ENCODE measurements at places on chromosomes 4 and X.

- no peak for DNase-seq
These were observed 38.2 kb downstream of the CHST7 start for GRCh38 chrX:46611658-46612362.

GRCh38 chr4:144288011-144288903 is 147.7 kb upstream of the GYPA start:
- DNase-seq = no peak

DNA sequence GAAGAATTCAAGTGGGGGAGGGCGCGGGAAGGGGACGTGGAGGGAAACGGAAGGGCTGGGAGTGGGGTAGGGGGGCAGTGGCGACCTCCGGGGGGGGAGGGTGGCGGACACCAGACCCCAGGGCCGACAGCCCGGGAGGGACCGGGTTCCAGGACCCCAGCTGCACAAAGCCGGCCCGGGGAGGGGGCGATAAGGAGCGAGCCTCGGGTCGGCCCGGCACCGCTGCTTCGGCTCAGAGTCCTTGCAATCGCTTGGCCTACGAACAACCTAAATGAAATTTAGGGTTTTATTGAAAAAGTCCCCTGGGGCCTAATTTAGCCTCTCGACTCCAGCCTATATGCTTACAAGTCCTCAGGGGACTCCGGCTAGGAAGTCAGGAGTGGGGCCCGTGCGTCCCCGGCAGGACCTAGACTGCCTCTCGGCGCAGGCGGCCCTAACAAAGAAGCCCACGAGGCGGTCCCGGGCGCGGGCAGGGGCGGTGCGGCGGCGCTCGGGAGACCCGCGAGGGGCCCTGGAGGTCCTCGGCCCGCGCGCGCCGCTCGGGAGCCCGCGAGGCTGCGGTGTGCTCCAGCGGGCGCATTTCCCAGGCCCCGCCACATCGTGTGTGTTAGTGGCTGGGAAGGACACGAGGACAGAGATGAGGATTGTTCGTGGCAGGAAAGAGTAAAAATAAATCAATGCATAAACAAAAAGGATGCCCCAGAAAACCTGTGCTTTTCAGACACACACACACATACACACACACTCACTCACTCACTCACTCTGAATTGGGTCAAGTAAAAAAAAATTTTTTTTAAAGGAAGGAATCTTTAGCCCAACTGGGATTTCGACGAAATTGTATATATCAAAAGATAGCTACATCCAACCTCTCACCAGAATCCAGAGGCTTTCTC is 70.0 kb downstream of the MGST2 start:
- DNase-seq = no peak

DNA sequence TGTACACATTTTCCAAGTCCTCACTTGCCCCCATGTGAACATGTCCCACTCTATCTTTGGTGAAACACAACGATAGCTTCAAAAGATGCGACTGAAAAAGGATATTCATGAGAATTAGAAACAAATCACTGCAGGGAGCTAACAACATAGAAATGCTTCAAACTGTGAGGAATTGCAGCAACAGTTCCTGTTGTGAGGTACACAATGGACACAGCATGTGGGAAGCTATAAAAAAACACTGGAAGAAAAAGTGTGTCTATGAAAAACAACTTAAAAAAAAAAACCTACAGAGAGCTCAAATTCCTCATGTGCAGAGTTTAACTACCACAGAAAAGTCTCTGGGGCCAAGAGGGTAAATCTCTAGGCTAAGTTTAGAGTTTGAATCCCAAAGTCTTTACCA is 51.6 kb upstream of the BLTP1 start:
- no peak for DNase-seq

DNA sequence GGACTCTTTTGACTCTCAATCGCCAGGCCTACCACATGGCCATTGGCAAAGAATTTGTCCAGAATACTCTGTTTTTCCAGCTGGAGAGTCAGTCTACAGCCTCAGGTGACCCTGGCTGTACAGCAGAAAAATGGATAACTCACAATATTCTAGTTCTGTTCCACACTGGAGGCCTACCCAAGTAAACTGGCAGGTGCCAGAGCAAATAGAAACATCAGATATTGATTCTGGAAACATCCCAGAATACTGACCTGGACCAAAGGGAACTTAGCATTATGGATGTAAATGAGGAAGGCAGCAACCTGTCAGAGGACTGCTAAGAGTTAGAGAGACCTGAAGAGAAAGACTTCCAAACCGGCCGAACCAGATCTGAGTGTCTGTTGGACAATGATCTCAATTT is 147.9 kb upstream of the SMAD1 start:
- no peak for DNase-seq

DNA sequence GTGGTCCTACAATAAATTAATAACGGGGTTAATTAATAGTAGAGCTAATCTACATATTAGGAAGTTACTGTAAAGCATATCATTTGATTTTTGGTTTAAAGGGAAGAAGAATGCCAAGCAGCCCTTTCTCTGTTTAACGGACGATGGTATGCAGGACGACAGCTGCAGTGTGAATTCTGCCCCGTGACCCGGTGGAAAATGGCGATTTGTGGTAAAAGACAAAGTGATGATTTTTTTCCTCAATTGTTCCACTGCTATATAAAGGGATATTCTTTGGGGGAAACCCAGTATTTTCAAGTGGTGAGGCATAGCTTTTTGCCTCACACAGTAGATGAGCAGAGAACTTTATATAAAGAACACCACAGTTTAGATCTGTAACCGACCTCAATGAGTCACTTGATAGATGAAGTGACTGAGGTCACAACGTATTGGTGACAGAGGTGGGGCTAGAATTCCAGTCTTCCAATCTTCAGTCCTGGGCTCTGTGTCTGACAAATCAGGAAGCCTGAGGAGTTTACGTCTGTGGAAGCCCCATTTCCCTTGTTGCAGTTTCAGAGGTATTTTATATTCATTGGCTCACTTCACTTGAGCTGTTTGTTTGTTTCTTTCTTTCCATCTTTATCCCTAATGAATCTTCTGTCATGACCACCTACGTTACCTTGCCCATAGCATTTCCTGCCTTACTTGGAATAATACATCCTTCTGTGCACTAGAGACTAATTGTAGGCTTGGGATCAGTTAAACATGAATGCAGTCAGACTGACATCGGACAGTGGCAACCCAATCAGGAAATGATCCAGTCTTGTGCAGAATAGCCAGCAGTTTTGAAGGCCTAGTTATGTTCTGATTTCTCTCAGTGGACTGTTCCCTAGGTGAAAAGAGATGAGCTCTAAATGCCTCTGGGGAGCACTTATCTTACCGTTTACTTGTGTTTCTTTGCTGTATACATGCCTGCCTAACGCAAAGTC is 30.1 kb downstream of the ZRSR2 start:
- no peak for DNase-seq

GRCh38 chr4:76485450-76485849 is 50.4 kb downstream of the SHROOM3 start:
- DNase-seq = no peak

DNA sequence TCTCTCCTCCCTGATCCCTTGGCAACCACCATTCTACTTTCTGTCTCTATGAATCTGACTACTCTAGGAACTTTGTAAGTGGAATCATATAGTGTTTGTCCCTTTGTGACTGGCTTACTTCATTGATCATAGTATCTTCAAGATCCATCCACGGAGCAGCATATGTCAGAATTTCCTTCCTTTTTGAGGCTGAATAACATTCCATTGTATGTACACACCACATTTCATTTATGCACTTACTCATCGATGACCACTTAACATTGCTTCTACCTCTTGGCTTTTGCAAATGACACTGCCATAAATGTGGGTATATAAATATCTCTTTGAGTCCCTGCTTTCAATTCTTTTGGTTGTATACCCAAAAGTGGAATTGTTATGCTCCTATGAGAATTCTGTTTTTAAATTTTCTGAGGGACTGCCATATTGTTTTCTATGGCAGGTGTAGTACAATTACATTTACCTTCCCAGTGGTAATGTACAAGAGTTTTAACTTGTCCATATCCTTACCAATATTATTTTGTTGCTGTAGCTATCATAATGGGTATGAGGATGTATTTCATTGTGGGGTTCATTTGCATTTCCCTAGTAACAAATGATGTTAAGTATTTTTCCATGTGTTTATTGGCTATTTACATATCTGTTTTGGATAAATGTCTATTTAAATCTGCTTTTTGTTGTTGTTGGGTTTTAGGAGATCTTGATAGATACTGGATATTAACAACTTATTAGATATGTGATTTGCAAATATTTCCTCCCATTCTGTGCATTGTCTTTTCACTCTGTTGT is 466.1 kb downstream of the C4orf33 start:
- no peak for DNase-seq

DNA sequence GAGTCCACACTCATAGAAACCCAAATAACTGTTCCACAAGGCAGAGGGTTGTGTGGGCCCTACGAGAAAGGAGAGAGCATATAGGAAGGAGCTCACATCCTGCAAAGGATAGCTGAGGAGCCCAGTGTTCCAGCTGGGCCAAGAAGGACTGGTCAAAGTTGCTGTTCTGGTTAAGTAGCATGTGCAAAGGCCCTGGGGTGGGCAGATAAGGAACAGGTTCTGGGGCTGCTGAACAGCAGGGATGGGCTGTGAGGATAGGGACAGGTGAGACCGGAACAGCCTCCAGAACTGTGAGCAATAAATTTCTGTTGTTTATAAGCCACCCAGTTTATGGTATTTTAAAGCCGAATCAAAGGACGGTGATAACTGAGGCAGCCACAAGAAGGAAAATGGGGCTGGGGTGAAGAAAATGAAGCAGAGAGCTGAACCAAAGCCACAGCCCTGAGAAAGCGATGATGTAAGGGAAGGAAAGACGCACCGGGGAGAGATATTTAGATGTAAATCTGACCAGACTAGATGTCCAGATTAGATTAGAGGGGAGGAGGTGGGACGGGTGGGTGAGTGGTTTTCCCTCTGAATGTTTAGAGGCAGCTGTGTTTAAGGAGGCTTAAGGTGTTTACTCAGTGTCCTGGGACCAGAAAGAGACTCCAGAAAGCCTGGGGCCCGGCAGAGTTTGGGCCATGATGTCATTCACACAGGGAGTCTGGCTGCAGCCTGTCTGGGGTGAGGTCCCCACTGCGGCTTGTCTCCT is 180.8 kb upstream of the BCOR start:
- no peak for DNase-seq

GRCh38 chr4:157996061-157997028 is 176.5 kb downstream of the GASK1B start:
- no peak for DNase-seq

DNA sequence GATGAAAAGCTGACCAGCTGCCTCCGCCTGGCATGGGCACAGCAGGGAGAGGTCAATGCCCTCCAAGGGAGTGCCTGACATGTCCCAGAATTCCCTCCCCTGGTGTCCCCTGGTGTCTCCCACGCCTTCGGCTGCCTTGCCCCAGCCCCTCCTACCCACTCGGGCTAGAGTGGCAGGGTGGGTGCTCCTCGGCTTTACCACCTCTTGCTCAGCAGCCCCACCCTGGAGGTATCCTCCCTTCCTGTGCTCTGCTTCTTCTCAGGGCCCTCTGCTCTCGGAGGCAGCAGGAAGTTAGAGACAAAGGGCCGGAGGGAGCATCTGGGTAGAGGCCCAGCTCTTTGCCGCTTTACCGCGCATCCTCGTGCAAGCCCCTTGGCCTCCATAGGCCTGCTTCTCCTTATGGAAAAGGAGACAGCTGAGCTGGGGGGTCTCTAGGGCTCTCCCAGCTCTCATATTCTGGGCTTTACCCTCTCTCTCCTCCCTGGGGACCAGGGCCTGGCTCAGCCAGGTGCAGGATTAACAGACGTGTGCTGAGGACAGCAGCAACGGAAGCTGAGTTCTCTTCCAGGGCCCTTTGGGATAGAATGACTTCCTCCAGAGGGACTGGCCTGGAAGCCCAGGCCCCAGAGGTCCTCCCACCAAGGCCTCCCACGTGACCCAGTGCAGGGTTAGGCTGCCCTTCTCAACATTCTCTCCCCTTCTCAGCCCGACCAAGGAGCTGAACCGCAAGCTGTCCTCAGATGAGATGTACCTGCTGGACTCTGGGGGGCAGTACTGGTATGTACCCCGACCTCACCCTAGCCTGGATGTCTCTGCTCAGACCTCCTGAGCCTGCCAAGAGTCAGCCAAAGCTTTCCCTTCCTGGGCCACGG is 17.2 kb downstream of the XPNPEP2 start:
- no peak for DNase-seq
